NCI-H1092 (cell line): ENCODE measurements at places on chromosomes 3 and 15.

GRCh38 chr3:12695112-12695511, 31.2 kb upstream of the RAF1 start:
- no peak for DNase-seq

GRCh38 chr3:59731943-59732342, 682.1 kb upstream of the CFAP20DC start:
- no peak for DNase-seq

DNA sequence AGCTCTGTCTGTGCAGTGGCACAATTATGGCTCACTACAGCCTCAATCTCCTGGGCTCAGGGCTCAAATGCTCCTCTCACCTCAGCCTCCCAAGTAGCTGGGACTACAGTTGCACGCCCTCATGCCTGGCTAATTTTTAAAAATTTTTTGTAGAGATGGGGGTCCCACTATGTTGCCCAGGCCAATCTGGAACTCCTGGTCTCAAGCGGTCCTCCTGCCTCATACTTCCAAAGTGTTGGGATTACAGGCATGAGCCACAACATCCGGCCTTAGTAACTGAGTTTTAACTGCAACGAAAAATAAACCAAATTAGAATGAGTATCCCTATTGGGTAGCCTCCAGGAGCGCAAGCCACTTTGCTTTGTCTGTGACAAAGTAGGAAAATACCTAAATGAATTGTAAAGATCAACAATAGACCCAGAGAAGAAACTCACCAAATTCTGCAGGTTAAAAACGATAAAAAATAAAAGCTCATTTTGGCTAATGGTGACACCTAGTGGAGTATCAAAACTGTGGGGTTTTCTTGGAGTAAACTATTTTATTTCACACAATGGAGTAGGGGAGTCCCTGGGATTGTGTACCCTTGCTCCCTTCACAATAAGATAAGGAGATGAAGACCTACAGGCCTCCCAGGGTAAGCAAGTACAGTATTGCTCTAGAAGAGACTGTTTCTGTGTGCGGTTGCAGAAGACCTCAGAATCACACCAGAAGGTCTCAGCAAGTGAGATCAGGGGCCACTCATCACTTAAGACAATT, 21.0 kb upstream of the CA12 start:
- DNase-seq: no peak

GRCh38 chr15:41690636-41691035, 30.4 kb downstream of the MGA start:
- DNase-seq: no peak

DNA sequence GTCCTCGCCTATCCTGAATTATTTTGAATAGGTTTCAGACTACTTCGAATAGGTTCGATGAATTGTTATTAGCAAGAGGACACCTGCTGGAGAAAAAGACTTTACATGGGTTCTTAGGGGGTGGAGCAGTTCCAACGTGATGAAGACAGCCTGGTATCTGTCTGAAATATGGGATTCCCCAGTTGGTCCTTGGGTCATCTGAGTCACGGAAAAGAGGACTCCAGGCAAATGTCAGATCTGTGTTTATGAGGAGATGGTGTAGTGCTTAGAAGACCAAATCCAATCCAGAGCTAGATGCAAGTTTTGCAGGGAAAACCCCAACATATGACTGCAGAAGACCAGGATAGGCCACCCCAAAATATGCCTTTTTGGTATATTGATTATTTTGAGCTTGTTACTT, 98.9 kb upstream of the IGSF10 start:
- no peak for DNase-seq

- DNase-seq: no peak
These were observed 6.8 kb upstream of the TXNRD3 start for GRCh38 chr3:126661532-126662364.

DNA sequence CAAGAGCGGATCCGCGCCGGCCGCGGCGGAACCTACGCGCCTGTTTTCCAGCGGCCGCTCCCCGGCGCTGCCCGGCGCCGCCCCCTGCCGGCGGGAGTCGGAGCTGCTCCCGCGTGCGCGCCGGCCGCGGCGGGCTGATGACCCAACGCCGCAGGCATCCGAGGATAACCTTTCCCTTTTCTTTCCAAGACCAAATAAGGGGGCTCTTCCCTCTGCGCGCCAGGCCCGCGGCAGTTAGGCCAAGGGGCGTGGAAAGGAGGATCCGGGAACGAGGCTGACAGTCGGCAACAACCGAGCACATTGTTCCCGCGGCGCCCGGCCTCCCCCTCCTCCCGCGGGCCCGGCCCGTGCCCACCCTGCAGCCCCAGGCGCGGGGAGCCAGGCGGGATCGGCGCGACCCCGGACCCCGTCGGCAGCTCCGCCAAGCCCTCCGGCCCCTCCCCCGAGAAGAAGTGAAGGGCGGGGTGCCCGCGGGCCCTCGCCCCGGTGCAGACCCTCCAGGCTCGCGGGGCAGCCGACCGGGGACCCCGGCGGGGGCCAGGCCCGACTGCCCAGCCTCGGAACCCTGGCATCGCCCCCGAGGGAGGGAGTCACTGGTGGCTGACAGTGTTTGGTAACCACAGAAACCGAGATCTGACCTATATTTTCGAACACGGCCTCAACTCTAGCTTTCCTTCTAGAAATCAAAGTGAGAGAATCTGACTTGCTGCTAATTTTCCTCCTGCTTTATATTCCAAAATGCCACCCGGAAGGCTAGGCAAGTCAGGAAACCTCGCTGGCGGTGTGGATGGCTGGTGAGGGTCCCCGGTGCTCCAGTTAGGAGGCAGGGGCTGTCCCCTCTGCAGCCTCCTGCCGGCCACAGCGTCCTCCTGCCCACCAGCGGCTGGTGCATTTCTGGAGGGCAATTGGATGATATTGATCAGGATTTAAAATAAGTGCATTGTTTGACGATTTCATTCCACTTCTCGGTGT, 45.6 kb upstream of the SYNM start:
- DNase-seq: peak; percentile 26

GRCh38 chr3:46690798-46691197, 2.7 kb downstream of the ALS2CL start:
- no peak for DNase-seq

DNA sequence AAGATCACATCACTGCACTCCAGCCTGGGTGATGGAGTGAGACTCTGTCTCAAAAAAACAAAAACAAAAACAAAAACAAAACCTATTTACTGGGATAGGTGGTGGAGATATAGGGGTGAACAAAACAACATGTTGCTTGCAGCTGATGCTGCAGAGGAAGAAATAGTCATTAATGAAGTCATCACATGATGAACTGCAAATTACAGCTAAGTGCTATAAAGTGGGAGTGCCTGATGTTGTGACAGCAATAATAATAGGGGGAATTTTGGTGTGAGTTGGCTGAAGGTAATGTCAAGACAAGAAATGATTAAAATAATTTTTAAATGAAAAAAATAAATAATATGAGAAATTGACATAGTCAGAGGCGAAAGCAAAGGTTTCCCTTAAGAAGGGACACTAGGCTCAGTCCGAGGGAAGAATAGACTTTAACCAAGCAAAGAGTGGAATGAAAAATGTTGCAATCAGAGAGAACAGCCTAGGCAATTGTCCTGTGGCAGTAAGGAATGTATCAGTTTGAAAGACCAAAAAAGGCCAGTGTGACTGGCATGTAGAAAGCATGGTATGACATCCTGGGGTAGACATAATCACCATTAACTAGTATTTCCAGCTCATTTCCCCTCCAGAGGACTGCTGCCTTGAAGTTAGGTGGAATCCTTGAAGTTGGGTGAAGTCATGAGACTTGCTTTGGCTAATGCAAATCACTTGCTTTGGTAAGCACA, 14.7 kb upstream of the PIK3CB start:
- DNase-seq: no peak

DNA sequence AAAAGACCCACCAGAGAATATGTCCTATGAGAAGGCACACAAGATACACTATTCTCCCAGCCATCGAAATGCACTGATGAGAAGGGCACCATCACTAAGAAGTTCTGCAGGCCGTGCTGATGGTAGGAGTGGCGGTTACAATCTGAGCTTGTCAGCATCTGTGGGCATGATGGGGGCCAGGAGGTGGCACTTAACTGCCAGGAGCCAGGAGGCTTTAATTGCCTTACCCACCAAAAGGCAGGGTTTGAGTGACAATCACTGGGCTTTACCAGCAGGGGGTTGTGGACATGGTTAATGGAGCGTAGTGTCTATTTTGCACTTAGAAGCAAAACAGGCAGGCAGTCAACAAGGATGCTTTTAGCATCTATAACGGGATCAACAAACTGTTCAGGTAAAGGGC, 16.0 kb upstream of the SQOR start:
- DNase-seq: peak; percentile 41

DNA sequence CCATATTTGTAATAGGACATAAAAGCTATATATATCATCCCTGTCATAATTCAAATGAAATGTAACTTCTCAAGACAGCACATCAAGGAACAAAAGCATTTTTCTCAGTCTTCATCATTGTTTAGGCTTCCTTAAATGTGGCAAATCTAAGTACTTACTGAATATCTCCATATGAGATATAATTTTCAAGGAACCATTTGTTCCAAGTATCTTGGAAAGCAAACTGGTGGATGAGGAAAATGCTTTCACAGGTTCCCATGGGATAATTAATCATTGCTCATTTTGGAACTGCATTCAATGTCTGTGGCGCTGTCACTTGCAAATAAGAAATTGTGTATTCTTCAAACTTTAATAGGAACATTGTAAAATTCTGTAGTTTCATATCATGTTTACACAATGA, 52.6 kb upstream of the ZNF385D start:
- DNase-seq: no peak

- DNase-seq: no peak
These were observed 296.1 kb downstream of the AGBL1 start for GRCh38 chr15:86375733-86376280.

- no peak for DNase-seq
These were observed 118.3 kb downstream of the GAP43 start for GRCh38 chr3:115741650-115742049.
